Cortex of kidney (tissue), 1 donor: ENCODE measurements at places on chromosomes 7 and 10.

DNA sequence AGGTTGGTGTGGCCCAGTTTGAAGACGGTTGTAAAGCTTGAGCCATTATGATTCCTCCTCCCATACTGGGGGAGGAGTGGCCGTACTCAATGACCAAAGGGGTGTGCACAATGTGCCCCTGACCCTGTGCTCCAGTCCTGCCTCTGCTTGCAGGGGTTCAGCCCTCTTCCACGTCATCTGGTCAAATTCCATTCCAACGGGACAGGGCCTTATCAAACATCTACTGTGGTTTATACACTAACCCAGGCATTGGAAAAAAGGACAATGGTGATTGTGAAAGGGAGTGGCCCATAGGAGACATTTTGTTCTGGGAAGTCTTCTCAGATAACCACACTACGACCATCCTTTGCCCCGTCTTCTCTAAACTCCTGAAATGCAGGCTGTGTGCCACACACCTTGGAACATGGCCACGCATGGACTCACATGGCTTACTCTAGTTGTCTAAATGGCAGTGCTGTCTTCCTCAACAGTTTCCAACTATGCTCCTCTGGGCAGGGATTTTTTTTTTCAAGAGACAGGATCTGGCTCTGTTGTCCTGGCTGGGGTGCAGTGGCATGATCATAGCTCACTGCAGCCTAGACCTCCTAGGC lies 103.0 kb downstream of the JCAD start:
- no peak for DNase-seq

GRCh38 chr10:91901784-91902677 lies 7.3 kb downstream of the FGFBP3 start:
- no peak for DNase-seq

- DNase-seq: no peak
These were observed 68.3 kb downstream of the NAMPT start for GRCh38 chr7:106216517-106216922.

- DNase-seq: no peak
These were observed 1.5 kb downstream of the PKD1L1 start for GRCh38 chr7:47946581-47947354.

DNA sequence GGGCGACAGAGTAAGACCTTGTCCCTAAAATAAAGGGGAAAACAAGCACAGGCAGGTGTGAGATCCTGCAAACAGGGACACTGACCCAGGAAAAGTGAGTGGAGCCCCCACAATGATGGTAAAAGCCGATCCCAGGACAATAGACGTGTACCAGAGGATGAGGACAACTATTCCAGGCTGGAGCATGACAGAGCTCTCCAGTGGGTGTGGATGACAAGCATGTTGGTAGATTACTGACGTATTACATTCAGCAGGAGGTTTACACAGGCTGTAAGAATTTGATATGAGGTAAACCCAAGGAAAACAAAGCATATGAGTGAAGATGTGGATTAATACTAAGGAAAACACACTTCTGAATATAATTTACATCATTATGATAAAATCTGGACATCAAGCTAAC lies 27.8 kb upstream of the SMURF1 start:
- no peak for DNase-seq

- DNase-seq: no peak
These were observed 263.1 kb upstream of the HGF start for GRCh38 chr7:82032901-82033300.

DNA sequence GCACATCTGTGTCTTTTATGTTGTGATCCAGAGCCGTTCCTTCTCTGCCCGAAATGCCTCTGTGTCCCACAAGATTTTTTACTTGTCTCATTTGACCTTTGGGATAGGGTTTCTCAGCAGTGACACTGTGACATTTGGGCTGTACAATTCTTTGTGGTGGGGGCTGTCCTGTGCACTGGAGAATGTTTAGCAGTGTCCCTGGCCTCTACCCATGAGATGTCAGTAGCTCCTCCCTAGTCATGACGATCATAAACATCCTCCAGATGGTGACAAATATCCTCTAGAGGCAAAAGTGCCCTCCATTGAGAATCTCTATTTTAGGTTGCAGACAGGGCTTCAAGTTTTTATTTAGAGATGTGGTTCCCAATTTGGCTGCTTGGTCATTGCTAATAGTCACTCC lies 91.3 kb downstream of the PPP1R17 start:
- DNase-seq: no peak

GRCh38 chr7:10998996-10999757 lies 25.5 kb downstream of the PHF14 start:
- DNase-seq: no peak

DNA sequence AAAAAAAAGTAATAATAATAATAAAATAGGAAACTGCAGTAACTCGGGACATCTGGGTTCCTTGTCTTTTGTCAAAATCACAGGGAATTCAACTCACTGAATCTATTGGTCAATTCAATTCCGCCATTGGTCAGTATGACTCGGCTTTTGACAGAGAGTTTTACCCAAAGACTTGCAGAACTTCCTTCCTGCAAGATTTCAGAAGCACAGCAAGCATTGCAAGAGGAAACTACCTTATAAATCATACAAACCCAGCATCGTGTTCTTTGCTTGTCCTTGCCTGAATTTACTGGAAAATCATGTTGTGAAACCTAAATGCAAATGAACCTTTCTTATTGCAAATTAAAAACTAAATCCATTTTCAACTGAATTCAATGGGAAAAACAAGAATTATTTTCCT lies 15.5 kb downstream of the KLF6 start:
- no peak for DNase-seq

- DNase-seq: no peak
These were observed 37.6 kb downstream of the MCU start for GRCh38 chr10:72729528-72729927.

DNA sequence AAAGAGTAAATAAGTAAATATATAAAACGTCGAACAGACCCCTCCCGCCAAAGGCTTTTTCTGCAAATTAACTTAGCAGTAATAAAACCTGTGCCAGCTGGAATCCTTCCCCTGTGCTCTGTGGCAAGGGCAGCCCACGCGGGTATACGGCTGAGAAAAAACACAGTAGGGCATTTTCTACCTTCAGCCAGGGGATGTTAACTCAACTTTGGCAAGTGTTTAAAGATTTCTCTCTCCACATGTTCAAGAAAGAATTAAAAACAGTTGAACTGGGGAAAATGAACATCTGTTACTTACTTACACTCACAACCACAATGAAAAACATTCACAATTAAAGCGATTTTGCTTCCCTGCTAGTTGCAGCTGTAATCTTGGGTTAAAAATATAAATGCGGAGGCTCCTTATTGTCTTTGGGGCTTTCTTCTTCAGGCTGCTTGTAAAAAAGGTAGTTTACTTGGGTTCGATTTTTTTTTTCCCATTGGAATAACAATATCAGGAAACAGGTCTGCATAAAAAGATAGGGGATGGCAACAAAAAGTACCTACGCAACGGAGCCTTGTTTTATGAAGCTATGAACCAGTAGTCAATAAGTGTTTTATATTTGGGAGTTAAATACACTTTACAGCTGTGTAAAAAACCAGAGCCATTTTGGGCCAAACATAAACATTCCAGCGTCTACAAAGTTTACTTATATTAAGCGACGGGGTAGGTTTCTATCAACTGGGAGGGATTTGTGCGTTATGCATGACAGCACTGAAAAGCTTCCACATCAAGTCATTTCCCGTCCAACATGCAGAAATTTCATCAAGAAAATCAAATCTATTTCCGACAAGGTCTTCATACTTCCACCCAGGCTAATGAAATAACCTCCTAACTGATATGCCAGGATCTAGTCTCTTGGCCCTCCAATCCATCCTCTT lies 132.7 kb downstream of the TAX1BP1 start:
- DNase-seq: no peak

DNA sequence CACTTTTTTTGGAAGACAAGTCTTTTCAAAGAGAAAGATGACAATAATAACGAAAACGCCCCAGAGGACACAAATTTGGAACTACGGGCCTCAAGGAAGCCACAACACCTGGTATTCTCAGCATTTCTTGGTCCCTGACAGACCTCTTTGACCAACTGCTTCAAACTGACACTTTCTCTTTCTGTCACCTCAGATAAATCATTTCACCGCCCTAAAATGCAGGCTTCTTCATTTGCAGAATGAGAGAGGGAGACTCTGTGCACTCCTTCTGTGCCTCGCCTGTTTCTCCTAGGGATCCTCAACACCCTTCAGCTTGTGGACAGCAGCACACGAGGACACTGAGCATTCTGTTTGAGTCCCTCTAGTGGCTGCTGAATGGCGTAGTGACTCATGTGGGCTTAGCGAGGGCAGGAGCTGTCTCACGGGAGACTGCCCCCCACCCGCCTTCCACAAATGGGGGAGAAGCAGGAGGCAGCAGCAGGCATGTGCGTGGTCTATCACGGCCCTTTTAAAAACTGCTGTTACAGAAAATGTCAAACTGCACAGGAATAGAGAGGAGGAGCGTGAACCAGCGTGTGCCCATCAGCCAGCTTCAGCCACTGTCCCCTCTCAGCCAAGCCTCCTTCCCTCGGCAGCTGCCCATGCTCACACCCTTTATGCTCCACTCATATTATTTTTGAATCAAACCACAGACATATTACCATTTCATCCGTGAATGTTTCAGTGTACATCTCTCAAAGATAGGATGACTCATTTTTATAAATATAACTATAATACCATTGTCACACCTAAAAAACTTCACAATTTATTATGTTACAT lies 41.4 kb downstream of the GSDME start:
- no peak for DNase-seq

DNA sequence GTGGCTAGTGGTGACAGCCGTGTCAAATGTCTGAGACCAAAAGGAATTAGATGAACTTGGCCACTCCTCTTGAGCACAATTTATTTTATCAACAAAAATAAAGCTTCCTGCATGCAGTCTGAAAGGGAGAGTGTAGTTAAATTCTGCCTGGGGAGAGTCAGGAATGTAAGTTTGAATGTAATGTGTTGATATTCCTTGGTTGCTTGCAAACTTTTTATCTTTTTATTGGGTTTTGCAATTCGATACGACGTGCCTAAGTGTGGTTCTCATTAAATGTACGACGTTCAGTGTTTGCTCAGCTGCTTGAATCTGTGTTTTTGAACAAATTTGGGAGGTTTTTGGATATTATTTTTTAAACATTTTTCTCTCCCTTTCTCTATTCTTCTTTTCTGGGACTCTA lies 839.9 kb downstream of the CCSER2 start:
- no peak for DNase-seq

DNA sequence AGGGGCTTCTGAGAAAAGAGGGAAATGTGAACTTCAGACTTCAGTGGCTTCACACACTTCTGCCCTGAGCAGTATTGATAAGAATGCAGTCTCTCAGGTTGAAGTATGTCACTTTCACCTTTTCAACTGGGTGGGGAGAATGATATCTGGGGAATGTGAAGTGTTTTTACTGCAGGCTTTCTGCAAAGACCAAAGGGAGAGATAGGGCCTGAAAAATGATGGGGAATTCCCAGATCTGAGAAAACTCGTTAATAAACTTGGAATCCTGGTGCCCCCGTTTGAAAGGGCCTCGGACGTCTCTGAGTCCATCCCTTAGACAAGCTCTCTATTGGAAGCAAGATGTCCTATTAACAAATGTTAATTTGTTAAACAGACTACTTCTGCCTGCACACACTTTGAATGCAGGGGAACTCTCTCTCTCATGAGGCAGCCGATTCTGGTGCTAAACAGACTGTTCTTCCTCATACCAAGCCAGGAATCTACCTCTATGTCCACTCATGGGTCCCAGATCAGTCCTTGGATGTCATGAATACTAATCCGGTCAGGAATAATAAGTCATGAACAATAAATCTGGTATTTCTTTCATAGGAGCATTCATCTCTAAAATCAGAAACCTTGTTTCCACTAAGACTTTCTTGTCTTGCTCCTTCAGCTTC lies 193.6 kb downstream of the JCAD start:
- no peak for DNase-seq

GRCh38 chr10:75922435-75922834 lies 491.0 kb downstream of the LRMDA start:
- no peak for DNase-seq

- DNase-seq: no peak
These were observed 72.2 kb upstream of the MYL10 start for GRCh38 chr7:101701153-101701794.

DNA sequence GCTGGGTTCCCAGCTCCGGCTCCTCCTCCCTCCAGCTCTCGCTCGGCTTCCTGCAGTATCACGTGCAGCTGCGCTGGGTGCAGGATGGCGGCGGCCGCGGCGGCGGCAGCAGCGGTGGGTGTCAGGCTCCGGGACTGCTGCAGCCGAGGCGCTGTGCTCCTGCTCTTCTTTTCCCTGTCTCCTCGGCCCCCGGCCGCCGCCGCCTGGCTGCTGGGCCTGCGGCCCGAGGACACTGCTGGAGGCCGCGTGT lies at the start of gene CNNM1:
CNNM1 (plus strand) TSS at position 53 of the 250 bp plus-strand sequence; CDS start at position 85, 32 bp downstream.
- DNase-seq: no peak

GRCh38 chr7:149664666-149665065 lies 108.7 kb downstream of the ZNF467 start:
- DNase-seq: no peak

GRCh38 chr10:79463578-79464496 lies 18.4 kb upstream of the ZCCHC24 start:
- no peak for DNase-seq

- DNase-seq: no peak
These were observed 369.5 kb downstream of the SORCS3 start for GRCh38 chr10:105010411-105011121.

- DNase-seq: no peak
These were observed 61.6 kb downstream of the GOLGA7B start for GRCh38 chr10:97911217-97911616.

DNA sequence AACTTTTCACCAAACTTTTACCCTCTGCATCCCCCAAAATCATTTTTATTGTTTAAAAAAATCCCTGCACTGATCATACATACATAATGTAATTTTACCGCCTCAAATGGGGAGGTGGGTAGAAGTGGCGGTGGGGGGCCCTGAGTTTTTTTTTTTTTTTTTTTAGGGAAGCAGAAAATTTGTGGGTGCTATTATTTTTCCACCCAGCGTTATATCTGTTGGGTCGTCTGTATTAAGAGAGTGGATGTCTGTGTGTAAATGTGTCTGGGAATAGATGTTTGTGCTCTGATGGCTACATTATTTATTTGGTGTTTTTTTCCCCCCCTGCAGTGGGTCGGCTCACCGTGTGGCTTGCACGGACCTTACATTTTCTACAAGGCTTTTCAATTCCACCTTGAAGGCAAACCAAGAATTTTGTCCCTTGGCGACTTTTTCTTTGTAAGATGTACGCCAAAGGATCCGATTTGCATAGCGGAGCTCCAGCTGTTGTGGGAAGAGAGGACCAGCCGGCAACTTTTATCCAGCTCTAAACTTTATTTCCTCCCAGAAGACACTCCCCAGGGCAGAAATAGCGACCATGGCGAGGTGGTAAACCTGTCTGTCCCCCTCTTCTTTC lies 438 bp downstream of the ARID5B start:
- DNase-seq: no peak

- no peak for DNase-seq
These were observed 630.6 kb downstream of the KCNMA1 start for GRCh38 chr10:77006836-77007511.

DNA sequence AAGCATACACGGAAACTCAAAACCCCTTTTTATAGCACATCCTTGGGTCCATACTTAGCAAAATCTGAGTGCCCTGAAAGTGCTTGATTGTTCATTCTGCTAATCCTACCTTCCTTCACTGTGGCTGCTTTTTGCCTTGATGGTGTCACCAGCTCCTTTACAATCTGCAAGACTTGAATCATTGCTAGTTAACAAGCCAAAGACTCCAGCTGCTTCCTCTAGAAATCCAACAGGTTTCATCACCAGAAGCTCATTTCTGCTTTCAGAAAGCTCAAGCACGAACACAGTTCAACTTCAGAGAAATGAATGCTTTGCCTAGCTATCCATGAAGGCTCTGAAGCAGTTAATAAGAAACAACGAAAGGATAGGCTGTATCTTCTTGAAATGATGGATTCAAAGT lies 38.0 kb downstream of the USP6NL start:
- no peak for DNase-seq

- no peak for DNase-seq
These were observed 281.1 kb upstream of the MEOX2 start for GRCh38 chr7:15967551-15967950.
